ENCODE measurements at places on chromosomes 11 and 22.

DNA sequence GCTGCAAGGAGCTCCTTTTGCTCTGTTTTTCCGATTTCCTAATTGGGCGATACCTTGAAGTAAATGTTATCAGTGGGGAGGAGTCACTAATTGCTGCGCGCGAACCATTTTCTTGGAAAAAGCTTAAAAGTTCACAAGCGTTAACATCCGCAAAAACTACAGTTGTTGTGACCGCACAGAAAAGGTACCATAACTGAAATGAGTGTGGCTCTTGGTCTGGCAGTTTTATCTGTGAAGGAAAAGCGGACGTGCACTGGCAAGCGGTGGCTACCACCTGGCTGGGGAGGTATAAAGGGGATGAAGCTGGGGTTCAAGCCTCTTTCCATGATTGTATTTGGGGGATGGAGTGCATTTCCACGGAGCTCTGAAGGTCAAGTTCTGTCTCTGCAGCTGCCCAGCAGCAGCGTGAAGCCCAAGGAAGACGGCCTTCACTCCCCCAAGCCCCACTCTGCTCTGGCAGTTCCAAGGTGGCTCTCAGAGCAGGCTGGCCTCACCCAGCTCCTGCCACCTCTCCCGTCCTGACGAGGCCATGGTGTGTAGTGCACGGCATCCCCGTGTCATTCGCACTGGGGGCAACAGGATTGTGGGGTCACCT, 27.5 kb downstream of the MOV10L1 start:
- DNase-seq = no peak

- no peak for DNase-seq
Observed at GRCh38 chr11:108398439-108398838, 68.9 kb downstream of the C11orf65 start.

GRCh38 chr11:98003606-98004371, 1017.0 kb upstream of the CNTN5 start:
- no peak for DNase-seq

DNA sequence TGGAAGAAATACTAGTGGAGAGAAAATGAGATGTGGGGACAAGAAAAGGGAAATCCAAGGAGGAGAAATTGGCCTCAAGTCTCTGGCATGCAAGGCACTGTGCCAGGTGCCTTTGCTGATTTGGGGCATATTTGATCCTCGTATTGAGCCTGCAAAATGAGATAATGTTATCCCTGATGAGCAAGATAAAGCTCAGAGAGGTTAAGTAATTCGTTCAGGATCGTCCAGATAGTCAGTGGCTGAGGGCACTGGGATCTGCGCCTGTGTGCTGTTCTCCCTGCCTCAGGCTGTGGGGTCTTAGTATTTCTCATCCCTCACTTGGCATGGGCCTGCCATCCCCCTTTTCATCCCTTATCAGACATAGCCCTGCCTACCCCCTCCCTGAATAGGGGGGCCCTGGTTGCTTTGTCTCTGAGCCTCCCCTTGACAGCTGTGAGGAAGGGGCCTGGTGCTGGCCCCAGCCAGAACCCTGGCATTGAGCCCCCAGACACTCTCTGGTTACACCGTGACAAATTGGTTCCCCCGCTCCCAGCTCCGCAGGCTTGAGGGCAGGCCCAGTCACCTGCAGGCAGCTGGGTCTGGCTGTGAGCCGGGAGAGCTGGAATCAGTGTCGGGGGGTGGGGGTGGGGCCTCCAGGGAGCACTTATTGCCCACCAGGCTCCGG, 85.7 kb downstream of the NECTIN1 start:
- DNase-seq = no peak

DNA sequence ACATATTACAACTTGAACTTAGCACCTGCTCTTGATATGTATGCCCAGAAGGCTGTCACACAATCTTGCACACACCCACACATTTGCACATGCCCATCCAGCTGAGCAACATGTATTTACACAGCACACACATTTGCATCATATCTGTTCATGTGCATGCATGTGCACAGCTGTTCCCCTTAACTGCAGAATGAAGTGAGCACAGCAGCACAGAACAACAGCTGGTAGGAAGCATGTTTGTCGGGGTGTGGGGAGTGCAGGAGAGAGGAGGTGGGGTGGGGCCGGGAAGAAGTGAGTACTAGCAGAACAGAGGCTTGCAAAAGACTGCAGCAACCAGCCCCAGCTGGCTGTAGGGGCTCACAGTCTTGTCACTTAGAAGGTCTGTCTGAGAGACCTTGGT, 296.5 kb downstream of the KIRREL3 start:
- DNase-seq = no peak

GRCh38 chr22:46366801-46367706, 31.5 kb downstream of the TRMU start:
- no peak for DNase-seq

DNA sequence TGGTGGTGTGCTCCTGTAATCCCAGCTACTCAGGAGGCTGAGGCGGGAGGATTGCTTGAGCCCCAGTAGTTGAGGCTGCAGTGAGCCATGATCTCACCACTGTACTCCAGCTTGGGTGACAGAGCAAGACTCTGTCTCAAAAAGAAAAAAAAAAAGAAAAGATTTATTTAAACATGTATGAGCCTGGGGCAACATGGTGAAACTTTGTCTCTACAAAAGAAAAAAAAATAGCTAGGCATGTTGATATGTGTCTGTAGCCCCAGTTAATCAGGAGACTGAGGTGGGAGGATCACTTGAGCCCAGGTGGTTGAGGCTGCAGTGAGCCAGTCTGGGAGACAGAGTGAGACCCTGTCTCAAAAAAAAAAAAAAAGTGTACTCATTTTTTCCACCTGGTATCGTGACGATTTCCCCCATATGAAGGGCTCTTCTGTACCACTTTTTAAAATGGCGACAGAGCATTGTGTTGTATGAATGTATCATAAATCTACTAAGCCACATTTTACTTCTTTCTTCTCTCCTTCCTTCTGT, 16.4 kb upstream of the KCTD14 start:
- DNase-seq = no peak

Data from stimulated activated CD4-positive, alpha-beta T cell treated with anti-CD3 and anti-CD28 coated beads, Interleukin-4, amount 100 ng/mL, for 1 hour (primary cell).